GDM1 (cell line): ENCODE measurements at places on chromosomes 11 and 22.

GRCh38 chr11:116232364-116232828 lies 540.4 kb downstream of the BUD13 start:
- DNase-seq = no peak

GRCh38 chr11:33262011-33262645 lies 4.9 kb downstream of the HIPK3 start:
- no peak for DNase-seq

GRCh38 chr11:72579816-72580641 lies 94.2 kb downstream of the PDE2A start:
- no peak for DNase-seq

DNA sequence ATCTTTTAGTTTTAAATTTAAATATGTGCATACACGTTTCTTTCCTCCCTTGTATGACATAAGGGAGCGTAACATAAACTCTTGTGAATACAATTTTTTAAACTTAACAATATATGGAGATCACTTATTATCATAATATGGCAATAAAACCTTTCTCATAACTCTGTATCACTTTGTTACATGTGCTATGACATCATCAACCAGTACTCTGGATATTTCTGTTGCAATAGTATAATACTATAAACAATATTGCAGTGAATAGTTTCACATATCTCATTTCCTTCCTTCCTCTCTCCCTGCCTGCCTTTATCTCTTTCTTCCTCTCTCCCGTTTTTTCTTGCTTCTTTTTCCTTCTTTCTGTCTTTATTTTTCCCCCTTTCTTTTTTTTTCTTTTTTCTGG lies 1278.0 kb upstream of the CNTN5 start:
- no peak for DNase-seq

DNA sequence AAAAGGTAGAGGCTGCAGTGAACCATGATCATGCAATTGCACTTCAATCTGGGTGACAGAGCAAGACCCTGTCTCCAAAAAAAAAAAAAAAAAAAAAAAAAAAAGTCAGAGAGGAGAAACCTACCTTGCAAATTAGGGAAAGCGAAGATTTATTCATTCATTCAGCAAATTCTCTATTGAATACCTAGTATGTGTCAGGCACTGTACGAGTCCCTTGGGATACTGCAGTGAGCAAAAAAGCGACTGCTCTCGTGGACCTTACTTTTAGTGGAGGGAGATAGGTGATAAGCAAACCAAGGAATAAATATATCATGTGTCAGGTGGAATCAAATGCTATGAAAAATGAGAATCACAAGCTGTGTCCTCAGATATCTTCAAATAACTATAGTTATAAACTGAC lies 101.3 kb downstream of the STIM1 start:
- no peak for DNase-seq

DNA sequence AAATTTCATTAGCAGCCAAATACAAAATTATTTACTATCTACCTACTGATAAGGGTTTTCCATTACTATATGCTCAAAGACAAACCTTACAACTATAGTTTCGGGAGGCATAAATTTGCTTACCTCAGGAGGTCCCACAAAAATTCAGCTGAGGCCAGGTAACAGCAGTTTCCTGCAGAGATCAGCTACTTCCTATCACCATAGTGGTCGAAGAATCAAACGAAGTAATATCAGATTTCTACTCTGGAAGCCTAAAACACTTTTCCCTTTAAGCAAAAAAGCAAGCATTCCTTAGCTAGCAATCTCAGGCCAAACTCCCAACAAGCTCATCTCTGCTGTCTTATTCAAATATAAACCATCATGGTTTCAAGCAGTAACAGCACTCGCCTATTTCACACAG lies 3.1 kb downstream of the NAP1L4 start:
- no peak for DNase-seq

DNA sequence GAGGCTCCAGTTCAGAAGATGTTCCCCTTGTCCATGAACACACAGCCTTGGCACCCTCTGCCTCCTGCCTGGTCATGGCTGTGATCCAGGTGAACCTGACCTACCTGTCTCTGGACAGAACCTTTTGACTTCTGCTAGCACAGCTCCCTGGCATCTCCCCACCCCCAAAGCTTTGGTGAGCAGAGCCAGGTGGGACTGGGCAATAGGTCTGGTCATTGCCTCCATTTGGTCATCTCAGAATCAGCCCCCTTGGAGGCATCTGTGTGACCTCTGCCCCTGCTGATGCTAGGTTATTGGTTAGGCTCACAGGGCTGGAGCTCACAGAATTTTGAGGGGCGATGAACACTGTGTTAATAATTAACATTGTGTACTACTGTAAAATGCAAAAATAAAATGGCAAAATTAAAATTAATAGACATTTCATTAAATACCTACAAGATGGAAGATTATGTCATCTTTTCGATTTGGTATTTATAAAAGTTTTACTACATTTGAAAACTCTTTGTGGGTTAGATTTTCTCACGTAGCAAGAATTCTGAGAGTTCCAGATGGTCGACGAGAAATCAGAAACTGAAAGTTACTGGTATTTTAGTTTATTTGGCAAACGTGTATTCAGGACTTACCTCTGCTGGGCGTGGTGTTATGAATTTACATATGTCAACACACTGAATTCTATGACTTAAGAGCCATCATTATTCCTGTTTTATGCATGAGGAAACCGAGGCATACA lies 8.3 kb upstream of the KIAA0930 start:
- no peak for DNase-seq

- DNase-seq = no peak
These were observed 111.7 kb upstream of the RASSF10 start for GRCh38 chr11:12897390-12897789.

GRCh38 chr11:94746721-94747120 lies 21.4 kb upstream of the AMOTL1 start:
- no peak for DNase-seq

DNA sequence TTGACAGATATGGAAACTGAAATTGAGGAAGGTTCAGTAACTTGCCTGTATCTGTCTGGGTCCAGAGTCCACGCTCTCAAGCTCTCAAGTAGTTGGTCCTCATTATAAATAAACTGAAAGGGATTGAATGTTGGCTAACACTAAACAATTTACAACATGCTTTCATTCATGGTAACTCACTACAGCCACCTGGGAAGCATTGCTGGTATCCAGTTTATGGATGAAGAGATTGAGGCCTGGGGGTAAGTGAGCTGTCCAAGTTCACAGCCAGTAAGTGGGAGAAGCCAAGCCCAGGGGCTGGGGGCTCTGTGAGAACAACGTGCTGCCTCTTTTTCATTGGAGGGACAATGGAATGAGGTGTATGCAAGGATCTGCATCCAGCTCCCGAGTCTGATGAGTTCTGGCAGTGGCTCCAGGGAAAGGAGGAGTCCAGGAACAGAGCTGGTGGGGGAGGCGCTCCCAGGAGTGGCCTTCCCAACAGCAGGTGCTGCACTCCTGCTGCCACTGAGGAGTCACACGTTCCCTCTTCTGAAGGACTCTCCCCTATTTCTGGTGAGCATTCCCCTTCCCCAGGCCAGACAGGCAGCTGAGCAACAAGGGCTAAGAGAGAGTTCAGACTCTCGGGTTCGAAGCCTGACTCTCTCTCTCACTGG lies 175.8 kb downstream of the CSNK2A3 start:
- no peak for DNase-seq

DNA sequence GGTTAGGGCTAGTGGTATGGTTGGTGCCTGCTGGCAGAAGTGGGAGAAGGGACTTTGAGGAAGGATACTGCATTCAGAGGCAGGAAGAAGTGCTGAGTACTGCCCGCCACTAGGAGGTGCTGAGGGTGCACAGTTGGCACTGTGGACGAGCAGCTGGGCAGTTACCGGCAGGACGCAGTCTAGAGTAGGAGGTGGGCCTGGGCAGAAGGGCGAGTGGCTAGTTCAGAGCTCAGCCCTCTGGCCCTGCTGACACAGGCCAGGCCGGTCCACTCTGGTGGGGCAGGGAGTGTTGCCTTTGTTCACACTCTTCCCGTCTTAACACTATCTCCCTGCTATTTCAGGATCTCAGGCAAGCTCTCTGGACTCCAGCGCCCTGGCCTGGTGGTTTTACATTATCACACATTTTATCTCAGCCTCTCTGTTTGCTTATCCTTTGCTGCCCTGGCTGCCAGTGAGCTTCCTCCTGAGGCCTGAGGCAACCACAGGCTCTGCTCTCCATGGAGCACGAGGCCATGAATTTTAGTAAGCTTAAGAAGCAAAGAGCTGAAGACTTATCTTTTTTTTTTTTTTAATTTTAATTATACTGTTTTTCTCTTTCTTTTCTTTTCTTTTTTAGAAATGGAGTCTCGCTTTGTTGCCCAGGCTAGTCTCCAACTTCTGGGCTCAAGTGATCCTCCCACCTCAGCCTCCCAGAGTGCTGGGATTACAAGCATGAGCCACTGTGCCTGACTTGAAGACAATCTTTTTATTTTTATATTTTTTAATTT lies 26.9 kb downstream of the SNAP29 start:
- DNase-seq = peak; percentile 37

DNA sequence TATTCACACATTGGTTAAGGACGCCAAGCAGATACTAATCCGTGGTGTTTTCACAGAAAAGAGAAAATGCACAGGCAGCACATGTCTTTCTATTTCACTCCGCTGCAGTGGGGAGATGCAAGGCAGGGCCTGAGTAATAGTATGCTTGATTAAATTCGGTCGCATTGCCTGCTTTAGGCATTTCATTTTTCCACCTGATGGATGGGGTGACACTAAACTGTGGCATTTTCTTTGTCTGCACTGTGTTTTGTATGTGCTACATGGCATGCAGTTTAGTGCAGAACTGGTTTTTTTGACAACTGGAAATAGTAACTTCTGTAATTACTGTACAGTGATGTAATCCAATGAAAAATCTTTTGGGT lies 94.9 kb downstream of the SLC17A6 start:
- no peak for DNase-seq

DNA sequence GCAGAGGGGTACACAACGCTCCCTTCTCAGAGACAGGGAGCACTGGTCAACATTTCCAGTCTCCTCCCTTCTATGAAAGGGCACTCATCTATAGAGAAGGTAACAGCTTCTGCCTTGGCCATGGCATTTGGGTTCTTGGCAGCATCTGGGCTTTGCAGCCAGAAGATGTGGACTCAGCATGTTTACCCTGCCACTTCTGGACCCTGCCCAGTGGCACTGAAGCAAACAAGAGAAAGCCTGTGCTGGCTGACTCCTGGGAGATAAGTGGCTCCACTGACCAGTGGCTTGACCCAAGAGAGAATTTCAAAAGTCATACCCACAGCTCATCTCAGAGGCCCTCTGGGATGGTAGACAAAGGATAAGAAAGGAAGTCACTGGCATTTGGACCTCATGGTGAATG lies 8.0 kb downstream of the CSNK2A3 start:
- DNase-seq = no peak

GRCh38 chr22:45082795-45083194 lies 73.0 kb upstream of the PHF21B start:
- DNase-seq = no peak

DNA sequence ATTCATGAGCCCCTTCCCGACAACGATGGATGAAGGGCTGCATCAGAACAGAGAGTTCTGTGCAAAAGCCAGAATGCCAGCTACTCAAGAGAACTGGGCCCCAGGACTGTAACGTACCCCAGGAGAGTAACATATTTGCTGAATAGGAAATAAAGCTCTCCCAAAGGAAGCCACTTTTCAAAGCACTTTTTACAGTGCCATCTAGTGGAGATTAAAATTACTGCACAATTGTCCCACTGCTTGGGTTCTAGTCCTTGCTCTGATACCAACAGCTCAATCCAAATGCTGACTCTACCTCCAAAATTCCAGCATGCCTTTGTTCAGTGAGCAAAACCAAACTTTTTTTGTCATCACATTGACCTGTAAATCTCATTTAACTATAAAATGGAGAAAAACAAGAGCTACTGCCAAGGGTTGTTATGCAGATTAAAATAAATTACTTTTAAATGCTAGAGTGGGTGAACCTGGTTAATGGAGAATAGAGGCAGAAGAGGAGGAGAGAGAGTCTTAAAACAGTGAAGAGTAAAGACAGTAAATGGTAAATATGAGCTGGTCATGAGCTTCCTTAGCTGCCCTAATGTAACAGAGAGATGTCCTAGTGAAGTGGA lies 87.6 kb upstream of the FSHB start:
- no peak for DNase-seq

GRCh38 chr22:39453765-39454378 lies 2.9 kb upstream of the MGAT3 start:
- DNase-seq = no peak

DNA sequence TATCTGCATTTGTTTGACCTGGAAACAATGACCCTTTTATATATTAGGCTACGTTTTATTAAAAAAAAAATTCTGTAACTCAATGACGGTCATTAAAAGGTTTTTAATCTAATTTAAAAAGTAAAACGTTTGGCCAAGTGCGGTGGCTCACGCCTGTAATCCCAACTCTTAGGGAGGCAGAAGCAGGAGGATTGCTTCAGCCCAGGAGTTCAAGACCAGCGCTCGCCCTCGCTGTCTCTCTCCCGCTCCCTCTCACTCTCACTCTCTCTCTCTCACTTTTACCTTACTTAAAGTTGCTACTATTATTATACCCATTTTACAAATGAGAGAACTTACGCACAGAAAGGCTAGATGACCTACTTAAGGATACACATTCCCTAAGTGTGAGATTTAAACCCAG lies 814 bp upstream of the NARS2 start:
- DNase-seq = no peak

GRCh38 chr11:1335811-1336761 lies 26.7 kb upstream of the TOLLIP start:
- no peak for DNase-seq

- no peak for DNase-seq
These were observed 53.1 kb downstream of the PACSIN2 start for GRCh38 chr22:42961810-42962209.

DNA sequence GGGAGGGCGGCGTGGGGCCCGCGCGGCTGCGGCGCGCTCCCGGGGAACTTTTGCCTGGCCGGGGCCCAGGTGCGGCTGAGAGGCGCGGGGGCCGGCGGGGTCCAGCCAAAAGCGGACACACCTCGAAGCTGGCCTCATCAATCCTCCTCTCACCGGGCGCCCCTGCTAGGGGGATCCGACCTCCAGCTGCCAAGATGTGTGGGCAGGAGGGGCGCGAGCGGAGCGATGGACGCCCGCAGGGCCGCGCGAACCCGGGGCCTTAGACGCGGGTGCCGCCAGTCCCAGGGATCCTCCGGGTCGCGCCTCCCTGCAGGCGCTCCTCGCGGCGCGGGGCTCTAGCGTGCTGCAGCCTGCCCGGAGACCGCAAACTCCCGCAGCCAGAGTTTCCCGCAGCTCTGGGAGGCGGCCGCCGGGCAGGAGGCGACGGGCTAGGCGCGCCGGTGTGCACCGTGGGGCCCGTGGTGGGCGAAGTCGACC lies 785 bp downstream of the IGSF9B start:
- no peak for DNase-seq

- DNase-seq = no peak
These were observed 12.3 kb downstream of the MS4A6A start for GRCh38 chr11:60170566-60170965.

DNA sequence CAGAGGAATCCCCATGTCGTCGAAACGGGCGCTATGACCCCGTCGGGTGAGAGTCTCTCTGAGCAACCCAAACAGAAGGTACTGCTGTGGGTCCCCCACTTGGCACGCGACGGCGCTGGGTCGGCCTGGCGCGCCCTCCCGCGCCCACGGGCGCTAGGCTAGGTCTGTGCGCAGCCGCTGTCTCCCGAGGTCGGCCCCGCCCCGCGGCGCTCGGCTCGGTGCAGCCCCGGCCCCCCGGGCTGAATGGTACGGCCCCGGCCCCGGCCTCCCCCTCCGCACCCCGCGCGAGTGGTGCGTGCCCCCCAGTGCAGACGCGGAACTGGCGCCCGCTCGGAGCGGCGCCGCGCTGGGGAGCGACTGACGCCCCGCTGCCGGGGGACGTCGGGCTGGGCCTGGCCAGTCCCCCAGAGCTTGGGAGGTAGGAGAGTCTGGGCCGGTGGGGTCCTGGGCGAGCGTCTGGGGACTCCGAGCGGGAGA lies at the start of gene MADD:
TSS of gene MADD (plus strand) at position 305 of the 477 bp plus-strand sequence.
- DNase-seq = peak; percentile 90
